ENCODE measurements at places on chromosomes 7 and 10.

DNA sequence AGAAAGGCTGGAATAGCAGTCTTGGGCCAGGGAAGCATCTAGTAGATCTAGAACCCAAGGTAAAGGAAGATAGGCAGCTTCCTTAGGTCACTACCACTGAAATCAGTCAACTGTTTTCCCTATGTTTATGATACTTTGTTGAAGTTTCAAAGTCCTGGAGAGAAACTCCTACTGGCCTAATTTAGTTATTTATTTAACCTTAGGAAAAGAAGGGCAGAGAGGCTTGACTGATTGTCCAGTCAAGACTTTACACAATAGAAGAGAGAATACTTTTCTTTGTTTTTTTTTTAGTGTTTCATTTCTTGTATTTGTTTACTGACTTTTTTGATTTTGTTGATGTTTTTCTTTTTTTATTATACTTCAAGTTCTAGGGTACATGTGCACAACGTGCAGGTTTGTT lies 138.9 kb upstream of the PHYHIPL start:
- DNase-seq = no peak

DNA sequence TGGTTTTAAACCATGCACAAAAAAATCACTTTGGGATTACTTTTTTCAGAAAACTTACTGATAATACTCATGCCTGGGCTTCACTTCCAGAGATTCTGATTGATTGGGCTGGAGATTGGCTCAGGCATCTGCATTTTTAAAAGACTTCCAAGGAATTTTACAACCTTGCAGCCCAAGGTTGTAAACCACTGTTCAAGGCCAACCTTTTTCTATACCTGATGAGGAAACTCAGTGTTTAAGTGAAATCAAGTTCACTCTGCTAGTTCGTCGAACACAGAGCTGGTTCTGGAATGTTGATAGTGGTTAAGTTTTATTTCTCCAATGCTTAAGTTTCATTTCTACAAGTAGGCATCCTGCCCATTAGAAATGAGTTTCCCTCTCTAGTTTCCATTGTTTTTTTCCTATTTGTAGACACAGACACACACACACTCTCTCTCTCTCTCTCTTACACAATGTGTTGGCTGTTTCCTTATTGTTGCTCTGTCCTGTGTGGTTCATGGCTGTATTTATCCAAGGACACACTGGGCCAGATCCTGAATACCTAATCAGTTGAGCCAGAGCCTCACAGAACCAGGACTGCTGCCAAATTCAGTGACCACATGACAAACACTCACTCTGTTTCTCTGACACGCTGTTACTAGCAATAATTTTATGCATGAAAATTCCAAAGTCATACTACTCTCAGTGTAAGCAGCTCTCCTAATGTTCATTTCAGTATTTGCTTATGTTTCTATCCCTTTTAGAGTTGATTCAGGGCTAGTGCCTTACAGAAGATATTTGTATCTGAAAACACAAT lies 3.7 kb upstream of the IFIT1B start:
- DNase-seq = no peak

DNA sequence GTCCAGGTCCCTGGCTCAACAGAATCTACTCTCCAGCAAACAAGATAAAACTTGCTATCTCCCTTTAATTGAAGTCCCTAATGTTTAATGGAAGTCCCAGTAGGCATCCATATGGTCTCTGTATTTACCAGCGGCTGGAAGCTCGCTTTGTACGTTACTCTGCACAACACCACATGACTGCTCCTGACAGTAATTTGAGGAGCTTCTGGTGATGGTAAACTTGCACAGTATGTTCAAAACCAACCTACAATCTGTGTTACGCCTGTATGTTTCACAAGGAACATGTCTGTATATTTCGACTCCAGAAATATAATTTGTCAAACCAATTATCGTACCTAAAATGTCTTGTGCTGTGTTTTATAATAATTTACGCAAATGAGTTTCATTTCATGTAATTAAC lies 4.4 kb upstream of the TECPR1 start:
- no peak for DNase-seq

GRCh38 chr7:49580761-49581160 lies 192.7 kb upstream of the VWC2 start:
- DNase-seq = no peak

- DNase-seq = no peak
Observed at GRCh38 chr7:31082447-31082846, 30.3 kb downstream of the ADCYAP1R1 start.

GRCh38 chr7:107528461-107528860 lies 35.3 kb downstream of the COG5 start:
- DNase-seq = no peak

DNA sequence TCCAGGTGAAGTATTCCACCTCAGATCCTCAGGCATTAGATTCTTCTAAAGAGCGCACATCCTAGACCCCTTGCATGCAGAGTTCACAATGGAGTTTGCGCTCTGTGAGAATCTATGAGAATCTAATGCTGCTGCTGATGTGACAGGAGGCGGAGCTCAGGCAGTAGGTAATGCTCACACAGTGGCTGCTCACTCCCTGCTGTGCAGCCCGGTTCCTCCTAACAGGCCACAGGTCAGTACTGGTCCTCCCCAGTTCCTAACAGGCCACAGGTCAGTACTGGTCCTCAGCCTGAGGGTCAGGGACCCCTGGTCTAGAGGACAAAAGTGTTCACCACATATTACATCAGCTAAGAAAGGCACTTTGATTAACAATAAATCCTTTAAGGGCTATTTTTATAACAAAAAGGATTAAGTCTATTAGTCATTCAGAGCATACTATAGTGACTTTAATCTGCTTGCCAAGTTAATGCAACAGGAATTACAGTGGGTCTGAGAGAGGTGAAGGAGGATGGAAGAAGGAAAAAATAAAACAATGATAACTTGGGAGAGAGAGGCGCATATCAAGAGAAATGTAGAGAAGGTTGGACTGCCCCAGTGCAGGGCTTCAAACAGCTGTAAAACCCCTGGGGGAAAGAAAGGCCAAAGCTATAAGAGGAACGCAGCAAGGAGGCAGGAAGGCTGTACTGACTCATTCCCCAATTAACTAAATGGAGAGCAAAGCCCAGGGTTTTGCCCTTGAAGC lies 49.2 kb downstream of the CUL2 start:
- DNase-seq = no peak

- DNase-seq = no peak
Observed at GRCh38 chr10:49759787-49760551, 2.2 kb downstream of the OGDHL start.

GRCh38 chr7:156438011-156438410 lies 202.6 kb upstream of the RNF32 start:
- no peak for DNase-seq

DNA sequence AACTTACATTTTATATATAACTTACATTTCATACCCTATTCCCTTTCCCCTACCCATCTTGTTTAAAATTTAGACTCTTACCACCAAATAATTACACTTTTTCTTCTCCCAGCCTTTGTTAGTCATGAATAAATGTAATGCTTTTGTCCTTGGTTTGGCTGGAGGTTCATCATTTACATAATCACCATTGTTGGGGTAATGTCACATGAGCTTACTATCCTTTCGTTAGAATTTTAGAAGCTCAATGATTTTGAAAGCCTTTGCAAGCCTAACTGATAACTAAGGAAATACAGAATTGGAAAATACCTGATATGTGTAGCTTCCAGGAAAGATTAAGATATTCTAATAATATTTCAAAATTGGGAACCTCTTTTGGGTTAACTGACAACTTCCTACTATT lies 171.7 kb downstream of the PLXDC2 start:
- no peak for DNase-seq

DNA sequence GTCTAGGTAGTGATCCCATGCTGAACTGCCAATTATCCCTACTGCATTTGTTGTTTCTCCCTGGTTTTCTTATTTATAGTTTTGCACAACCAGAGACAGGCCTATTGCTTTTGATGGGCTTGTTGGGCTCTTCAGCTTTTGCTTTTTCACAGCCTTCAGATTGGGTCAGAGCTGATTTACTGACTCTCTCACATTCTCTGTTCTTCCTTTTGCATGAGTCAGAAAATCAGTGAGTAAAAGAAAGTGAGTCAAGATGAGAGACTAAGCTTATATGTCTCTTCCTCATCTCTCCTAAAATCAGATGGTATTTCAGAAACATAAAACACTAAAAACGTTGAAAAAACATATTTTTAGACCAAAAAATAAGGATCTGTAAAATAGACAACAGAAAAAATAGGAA lies 1135.4 kb downstream of the XPNPEP1 start:
- no peak for DNase-seq

- no peak for DNase-seq
Observed at GRCh38 chr10:27792216-27792615, 46.6 kb upstream of the MKX start.

DNA sequence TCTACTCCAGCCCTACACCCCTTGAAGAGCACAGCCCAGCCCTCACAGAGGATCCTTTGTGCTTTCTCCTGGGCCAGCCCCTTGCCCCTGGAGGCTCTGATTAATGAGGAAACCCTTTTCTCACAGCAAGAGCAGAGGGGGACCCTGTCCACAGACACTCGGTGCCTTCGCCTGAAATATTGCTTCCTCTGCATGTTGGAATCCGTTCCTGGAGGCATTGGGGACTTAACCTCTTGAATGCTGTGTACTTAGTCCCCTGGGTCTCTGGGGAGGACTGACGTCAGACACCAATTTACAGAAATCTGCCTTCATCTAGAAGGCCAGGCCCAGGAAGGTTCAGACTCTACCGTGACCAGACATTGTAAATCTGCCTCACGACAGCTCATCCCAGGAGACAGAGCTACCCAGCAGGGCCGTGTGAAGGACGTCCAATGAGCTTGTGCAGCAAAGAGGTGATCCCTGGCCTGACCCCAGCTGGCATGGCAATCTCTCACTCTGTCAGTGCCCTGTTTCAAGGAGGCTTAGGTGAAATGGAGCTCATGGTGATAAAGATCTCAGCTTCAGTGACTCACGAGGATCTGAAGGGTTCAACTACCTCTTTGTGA lies 8.1 kb upstream of the TMEM72 start:
- no peak for DNase-seq

DNA sequence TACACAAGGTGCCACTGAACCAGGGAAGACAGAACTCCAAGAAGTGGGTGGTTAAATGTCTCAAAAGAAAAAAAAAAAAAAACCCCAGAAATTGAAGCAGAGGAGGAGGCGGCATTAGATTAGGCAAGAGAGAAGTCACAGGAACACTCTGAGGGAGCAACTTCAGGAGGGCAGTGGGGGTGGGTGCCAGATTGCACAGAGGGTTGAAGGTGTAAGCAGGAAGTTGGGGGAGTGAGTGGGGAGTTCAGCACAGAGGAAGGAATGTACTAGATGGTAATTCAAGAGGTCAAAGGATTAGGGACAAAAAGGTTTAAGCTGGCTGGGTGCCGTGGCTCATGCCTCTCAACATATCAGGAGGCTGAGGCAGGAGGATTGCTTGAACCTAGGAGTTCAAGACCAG lies 110.0 kb upstream of the PDLIM1 start:
- no peak for DNase-seq

- DNase-seq = no peak
Observed at GRCh38 chr7:138204285-138204981, 128.2 kb downstream of the AKR1D1 start.

DNA sequence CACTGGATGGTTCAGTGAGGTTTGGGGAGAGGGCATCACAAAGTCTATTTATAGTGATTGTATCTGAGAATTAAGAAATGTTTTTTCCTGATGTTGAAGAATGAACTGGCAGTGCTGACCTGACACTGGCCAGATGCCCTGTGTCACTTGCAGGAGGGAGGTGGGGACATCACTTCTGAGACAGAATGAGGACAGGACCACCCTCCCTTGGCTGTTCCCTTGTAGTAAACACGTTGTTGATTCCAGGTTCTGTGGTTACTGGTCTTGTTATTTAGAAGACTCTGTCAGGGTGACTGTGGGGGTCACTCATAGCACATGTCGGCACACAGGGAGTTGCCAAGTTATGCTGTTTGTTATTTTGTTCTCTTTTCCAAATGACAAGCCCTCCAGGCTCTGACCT lies 126.4 kb downstream of the ADCY1 start:
- DNase-seq = no peak

DNA sequence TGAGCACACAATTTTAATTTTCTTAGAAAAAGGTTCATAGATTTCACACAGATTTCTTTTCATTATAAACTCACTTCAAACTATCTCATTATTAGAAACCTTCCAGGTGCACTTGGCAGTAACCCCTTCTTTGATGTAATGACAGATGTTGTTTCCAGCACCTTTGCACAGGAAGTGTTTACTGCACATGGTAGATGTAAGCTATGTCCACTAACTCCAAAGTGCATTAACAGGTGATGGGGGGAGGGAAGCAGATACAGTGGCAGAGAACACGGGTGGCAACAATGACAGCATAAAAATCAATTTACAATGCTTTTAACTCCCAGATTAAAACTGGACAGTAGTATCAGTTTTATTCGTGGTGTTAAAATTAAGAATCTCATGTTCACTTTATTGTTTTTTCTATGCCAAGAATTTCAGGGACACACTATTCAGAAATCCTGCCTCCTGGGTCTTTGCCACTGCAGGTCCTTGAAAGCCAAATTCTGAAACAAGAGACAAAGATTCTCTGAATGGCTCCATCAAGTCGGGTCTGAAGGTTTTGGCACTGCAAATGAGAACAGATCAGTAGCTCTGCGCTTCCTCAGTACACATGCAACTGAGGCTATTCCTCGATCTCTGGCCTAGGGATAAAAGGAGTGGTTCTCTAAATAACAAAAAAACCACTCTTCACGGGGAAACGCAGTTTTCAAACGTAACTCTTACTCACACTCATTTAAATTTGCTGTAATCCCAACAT lies 187.7 kb downstream of the JAZF1 start:
- no peak for DNase-seq

- no peak for DNase-seq
Observed at GRCh38 chr10:119515511-119516045, 26.9 kb downstream of the RGS10 start.

- no peak for DNase-seq
Observed at GRCh38 chr7:2084781-2085505, 147.8 kb downstream of the MAD1L1 start.

- DNase-seq = no peak
Observed at GRCh38 chr10:128526791-128527375, 400.7 kb upstream of the MKI67 start.

- DNase-seq = no peak
Observed at GRCh38 chr7:154255324-154255723, 203.1 kb downstream of the DPP6 start.

GRCh38 chr7:1231214-1232102 lies 1.2 kb upstream of the UNCX start:
- DNase-seq = no peak

DNA sequence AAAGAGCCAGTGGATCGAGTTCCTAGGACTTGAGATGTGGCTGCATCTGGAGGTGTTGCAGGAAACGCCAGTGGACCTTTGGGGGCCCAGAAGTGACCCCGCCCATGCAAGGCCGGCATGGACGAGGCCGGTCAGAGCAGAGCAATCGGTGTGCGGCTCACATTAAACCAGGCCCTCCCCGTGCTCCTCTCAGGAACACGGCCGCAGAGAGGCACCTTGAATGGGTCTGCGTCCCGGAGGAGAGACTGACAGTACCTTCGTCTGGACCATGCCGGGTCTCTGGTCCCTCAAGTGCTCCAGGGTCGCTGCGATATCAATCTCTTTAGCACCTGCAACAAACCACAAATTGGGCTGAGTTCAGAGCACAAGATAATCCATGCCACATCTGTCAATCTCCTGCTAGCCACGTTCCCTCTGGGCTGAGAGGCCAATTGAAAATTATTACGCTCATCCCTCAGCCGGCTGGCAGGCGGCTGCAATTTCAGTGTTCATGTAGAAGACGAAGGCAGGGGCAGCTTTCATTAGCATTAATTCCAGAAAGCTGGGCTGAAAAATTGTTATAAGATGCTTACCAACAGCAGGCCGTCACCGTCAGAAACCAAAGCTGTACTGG lies 212.0 kb downstream of the DNAJB6 start:
- DNase-seq = no peak
